ENCODE measurements at places on chromosomes 3 and 15.

DNA sequence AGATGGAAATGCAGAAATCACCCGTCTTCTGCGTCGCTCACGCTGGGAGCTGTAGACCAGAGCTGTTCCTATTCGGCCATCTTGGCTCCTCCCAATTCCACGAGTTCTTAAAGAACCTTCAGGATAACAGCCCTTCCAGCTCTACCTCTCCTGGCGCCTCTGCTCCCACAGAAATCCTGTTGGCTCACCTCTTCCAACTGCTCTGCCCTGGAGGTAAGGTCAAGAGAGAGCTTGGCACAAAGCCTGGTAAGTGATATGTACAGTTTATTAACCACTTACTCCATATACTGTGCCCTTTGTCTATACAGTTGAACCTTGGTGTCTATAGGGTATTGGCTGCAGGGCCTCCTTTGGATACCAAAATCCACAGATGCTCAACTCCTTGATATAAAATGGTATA, 17.8 kb upstream of the FGF12 start:
- DNase-seq, result no peak

DNA sequence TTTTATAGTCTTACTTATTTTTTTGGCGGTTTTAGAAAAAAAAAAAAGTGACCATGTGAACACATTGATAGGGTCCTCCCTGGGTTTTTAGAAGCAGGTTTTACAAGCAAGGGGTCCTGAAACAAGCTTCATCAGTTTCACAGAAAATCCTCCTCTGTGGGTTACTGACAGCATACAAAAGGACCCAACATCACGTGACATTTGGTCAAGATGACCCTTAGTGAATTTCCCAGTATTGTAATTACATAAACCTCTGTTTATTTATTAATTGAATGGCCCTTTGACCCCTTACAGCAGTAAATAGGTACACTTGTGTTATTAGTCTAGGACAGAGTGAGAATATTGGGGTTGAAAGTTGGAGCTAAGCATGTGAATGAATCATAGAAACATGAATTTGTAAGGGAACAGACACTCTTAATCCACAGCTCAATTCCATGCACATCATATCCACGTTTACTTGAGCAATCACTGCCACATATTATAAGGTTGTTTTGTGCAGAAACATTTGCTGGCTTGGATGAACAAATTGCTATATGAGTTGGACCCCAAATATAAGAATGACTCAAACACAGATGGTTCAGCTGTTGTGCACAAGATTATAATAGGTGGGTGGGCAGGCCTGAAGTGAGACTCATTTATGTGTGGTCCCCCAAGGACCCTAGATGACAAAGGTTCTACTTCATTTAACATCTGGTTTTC, 137.5 kb downstream of the ZNF385D start:
- DNase-seq, result no peak

DNA sequence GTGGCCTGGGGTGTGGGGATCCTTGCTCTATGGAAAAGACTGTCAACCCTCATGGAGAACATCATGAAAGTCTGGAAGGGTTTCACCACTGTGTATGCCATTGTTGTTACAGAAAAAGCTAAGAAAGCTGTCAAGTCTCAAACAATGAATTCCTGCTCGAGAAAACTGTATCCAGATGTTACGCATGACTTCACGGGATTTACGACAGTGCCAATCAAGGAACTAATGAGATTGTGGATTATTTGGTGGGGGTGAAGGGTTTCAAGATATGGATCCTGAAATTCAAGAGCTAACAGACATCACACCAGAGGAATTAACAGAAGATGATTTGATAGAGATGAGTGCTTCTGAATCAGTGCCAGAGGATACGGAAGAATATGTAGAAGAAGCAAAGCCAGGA, 7.8 kb downstream of the PPP1R2 start:
- no peak for DNase-seq

DNA sequence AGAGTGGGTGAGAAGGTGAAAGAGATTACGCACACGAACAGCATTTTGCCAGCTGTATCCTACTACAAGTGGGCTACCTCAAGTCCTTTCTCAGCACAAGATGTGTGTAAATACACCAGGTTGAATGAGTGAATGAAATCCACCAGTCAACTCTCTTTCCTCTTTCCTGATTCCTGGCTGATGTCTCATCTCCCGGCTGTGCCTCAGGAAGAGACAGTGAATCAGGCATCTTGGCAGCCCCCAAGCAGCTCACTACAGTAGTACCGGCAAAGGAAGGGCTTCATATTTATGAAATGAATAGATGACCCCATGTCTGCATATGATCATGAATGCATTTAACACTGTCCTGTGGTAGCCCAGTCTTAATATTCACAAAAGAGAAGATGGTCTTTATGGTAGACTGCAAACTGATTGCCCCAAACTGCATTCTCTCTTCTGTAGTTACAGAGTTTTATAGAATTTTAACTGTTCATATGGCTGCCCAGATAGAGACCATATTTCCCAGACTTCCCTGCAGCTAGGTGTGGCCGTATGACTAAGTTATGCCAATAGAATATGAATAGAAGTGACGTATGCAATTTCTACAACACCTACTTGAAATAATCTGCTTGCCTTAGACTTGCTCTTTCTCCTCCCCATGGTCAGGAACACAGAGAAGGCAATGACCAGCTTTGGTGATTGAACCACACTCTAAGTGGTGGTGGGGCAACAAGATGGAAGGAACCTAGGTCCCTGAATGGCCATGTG, 22.7 kb downstream of the MGLL start:
- no peak for DNase-seq

- DNase-seq, result no peak
These were observed 79.1 kb upstream of the CHMP2B start for GRCh38 chr3:87148020-87148419.
